Hematopoietic multipotent progenitor cell (in vitro differentiated cells): ENCODE measurements at places on chromosomes 1 and 21. TPM values are rescaled to one million over a fixed set of nuclear protein-coding genes. Genes with fewer than 3 reads are reported as not detected.
A peak's percentile ranks its signal among the peaks of the same experiment; 100 is the strongest.

KIF17 gene
- 0.27 TPM for total RNA-seq

CHI3L2 gene
- total RNA-seq, result 0.54 TPM

SLFNL1 gene
- 1.6 TPM for total RNA-seq

DNA sequence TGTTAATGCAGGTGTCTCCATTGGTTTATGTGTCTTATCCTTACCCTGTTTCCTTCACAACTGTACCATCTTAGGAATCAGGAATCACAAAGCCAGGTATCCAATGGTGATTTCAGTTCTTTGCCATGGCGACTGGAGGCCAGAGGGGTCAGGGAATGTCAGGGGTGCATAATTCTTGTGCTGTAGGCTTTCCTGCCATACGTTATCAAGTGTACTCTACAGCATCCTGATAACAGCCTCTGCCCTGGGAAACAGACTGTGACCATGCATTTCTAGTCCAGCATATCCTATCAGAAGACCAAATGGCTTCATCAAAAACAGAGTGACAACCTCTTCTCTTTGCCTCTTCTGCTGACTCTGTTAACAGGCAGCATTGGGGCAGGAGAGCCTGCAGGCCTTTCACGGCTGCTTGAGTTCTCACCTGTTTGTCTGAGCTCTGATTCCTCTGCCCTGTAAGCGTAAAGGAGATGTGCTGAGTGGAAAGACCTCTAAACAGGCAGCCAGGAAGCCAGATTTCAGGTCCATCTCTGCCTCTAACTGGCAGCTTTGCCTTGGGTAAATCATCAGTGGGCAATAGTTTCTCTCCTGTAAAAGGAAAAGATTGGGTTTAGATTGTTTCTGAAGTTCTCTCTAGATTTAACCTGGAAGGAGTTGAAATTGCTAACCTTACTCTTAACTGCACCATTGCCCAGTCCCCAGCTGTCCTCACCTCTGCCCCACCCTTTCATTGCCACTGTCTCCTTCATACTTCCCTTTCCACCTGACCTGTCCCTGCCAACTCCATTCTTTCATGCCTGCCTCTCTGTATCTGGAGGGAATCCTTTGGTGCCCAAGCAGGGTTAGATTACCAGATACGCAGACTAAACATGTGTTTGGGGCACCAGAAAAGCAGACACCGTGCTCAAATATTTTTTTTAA, 80.2 kb downstream of the LRRC8D start:
- no peak for DNase-seq

DNA sequence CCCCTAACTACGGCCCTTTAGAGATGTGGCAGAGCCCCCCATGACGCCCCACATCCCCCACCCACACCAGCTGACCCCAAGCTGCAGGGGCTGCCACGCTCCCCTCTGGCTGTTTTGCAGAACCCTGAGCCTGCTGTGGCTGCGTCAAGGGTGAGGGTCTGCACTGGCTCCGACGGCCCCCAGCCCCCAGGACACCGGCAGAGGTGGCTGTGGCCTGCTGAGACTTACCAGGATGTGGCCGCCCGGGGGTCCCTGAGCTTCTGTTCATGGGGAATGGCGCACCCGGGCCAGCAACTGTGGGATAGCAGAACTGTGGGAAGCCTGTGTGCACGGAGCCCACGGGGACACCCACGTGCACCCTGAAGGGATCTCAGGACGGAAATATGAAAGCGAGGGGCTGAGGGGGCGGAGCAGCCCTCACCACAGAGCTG, 12.8 kb upstream of the RNF223 start:
- DNase-seq, result no peak

- DNase-seq, result peak; percentile 31
Observed at GRCh38 chr1:167439301-167439988, 78.9 kb downstream of the CD247 start.

DNA sequence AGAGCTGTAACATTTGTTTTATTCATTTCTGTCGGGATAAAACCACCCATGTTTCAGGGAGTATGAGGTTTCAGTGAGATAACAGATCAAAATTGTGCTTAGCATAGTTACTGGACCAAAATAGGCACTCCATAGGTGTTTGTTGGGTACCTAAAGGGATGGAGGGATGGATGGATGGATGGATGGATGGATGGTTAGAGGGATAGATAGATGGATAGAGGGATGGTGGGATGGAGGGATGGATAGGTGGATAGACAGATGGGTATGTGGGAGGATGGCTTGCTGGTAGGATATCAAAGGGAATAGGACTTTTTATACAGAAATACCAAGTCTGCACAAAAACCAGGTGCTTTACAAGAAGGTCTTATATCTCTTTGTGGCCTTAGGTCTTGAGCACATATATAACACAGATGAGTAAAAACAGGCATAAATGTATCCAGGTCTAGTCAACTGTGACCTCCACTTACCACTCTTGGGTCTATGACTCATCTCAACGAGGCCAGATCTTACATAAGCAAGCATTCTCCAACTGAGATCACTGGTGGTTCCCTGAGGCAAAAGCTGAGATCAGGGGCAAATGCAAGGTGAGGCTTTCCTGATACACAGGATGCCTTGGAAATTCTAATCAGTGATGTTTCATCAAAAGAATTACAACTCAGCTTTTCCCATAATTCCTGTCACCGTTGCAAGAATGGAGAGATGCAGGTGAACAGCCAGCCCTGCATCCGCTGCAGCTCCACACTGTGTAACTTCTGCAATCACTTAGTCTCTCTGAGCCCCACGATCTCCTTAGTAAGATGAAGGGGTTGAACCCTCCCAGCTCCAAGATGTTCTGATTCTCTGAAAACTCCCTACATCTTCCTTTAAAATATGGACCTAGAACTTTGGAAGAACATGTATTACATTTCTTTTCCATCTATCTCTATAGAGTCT, 32.0 kb downstream of the PTAFR start:
- DNase-seq, result no peak

DNA sequence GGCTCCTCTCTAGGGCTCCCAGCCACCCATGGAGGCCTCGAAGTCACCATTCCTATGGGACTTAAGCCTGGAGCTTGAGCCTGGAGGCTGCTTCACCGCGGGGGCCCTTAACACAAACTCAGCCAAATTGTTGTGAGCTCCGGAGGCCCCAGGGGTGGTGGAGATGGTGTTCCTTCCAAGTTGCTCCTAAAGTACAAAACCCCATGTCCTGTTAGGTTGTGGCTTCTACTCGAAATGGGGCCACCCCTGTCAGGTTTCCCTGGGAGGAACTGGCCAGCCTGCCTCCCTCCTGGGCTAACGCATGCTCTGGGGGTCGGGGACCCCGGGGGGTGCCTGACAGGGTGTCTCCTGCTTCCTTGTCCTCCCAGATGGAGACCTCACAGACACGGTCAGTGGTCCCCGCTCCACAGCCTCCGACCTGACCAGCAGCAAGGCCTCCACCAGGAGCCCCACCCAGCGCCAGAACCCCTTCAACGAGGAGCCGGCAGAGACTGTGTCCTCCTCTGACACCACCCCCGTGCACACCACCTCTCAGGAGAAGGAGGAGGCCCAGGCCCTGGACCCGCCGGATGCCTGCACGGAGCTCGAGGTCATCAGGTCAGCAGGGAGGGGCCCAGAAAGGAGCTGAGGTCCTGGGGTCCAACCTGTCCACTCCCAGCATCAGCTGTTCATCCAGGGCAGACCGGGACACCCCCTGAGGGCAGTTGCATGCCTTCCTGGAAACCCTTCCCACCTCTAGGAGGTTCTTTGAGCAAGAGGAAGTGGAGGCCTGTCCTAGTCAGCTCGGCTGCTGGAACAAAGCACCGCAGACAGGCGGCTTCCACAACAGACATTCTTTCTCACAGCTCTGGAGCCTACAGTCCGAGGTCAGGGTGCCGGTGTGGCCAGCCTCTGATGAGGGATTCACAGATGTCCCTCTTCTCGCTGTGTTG, 10.8 kb upstream of the SLC25A34 start:
- DNase-seq, result no peak

DNA sequence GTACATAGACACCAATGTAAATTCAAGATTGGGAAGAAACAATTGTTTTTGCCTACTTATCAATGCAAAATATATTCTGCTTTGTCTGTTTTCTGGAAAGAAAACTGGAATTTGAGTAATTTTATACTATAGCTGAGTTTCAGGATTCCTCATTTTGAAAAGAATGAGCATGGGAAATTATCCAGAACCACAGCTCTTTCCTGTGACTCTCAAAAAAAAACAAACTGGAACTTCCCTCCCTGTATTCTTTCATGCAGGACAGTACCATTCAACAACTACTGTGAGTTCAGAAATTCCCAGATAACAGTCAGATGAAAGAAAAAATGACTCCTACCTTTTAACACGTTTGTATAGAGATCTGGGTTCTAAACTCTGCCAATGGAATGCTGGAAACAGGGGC, 372.4 kb downstream of the TGFB2 start:
- no peak for DNase-seq
